ENCODE measurements at places on chromosomes 5 and 9.

- no peak for DNase-seq
These were observed 65.7 kb upstream of the TNFAIP8 start for GRCh38 chr5:119290161-119290569.

- no peak for DNase-seq
These were observed 64.4 kb downstream of the FAM114A2 start for GRCh38 chr5:153974131-153974812.

DNA sequence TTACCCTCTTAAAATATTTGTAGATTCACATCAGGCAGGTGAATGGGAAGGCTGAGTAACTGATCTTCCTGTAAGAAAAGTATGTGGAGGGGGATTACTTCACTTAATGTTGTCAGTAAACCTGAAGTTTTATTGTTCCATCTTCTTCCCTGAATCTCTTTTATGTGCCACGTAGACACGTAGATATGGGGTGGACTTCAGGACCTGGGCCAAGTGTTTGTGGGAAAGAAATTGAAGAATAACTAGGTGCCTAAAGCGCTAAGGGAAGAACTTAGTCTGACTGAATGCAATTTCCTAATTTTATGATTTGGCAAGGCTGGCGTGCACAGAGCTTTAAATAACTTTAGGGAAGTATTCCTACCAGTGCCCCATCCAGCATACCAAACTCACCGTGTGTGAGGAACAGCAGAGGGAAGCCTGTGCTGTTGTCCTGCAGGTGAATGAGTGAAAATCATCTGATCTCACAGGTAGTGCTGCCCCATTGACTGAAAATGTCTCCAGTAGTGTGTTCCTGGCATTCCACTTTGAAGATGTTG is 323.4 kb downstream of the KDM4C start:
- no peak for DNase-seq

DNA sequence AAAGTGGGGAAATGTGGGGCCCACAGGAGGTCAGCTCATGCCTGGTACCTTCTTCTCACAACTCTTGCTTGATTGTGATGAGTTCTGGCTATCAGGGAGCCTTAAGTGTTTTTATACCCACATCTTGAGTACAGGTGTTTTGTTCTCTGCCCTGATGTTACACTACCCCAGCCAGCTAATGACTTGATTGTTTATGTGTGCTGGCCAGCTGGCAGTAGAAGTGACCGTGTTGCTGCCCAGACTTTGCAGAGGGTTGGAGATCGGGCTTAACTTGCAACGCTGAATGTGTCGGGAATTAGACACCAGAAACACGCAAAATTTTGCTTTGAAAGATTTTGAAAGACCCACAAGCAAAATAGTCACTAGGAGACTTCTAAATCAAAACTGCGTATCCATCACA is 16.9 kb upstream of the ZDHHC11B start:
- no peak for DNase-seq

GRCh38 chr9:129259375-129259774 is 81.3 kb upstream of the IER5L start:
- DNase-seq = no peak

- DNase-seq = no peak
These were observed 27.8 kb upstream of the GRPEL2 start for GRCh38 chr5:149317281-149318048.

- no peak for DNase-seq
These were observed 441.8 kb upstream of the RIOK2 start for GRCh38 chr5:97624886-97625285.

GRCh38 chr9:130039528-130040147 is 3.4 kb downstream of the FNBP1 start:
- DNase-seq = no peak

DNA sequence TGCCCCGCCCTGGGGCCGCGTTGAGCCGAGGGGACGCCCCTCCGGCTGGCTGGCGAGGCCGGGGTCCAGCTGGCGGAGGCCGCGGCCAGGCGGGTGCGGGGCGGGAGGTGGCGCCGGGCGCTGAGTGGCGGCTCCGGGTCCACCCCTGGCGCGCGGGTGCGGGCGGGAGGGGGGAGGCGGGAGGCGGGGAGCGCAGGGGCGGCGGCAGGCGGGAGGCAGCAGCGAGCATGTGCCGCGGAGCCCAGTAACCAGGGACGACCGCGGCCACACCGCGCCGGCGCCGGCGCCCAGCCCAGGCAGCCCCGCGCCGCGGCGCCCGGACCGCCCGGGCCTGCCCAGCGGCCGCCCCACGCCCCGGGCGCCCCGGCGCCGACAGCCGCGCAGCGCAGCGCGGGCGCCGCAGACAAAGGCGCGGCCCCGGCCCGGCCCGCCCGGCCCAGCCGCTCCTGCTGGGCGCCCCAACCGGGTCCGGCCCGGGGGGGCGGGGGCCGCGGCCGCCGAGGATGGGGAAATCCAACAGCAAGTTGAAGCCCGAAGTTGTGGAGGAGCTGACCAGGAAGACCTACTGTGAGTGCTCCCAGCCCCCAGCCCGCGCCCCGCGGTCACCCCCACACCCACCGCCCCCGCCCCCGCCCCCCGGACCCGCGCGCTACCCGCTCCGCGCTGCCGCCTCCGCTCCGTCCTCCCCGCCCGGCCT is at the start of gene NCS1:
NCS1 (plus strand) TSS at position 244 of the 697 bp plus-strand sequence; CDS start at position 504, 260 bp downstream.
- DNase-seq = no peak

GRCh38 chr5:77893225-77893860 is 117.2 kb upstream of the TBCA start:
- peak; percentile 9 for DNase-seq

DNA sequence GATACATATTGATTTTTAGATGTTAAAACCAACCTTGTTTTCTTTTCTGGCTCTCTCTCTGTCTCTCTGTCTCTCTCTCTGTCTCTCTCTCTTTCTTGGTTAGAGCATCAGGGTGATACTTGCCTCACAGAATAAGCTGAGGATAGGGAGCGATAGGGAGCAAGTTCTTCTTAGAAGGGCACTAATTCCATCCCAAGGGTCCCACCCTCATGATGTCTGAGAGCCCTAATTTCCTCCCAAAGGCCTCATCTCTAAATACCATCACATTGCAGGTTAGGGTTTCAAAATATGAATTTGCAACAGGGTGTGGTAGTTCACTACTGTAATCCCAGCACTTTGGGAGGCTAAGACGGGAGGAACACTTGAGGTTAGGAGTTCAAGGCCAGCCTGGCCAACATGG is 4.8 kb upstream of the KIF3A start:
- no peak for DNase-seq

DNA sequence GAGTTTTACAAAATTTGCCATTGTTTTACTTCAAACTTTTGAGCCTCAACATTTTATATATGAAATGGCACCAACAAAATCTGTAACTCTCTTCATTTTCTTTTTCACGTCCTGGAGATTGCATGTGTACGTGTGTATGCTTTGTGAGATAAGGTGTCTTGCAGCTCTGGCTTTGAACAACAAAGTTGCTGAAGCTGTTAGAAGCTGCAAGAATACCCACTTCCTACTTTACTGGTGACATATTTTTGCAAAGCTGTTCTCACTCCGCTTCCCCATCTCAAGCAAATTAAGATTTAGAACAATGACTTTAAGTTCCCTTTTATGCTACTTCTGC is 41.8 kb downstream of the FYB1 start:
- no peak for DNase-seq

GRCh38 chr9:16143947-16144890 is 591.4 kb downstream of the CCDC171 start:
- DNase-seq = no peak

GRCh38 chr5:1883120-1883924 is 597 bp upstream of the IRX4 start:
- no peak for DNase-seq

GRCh38 chr9:134373269-134373668 is 47.0 kb downstream of the RXRA start:
- no peak for DNase-seq

DNA sequence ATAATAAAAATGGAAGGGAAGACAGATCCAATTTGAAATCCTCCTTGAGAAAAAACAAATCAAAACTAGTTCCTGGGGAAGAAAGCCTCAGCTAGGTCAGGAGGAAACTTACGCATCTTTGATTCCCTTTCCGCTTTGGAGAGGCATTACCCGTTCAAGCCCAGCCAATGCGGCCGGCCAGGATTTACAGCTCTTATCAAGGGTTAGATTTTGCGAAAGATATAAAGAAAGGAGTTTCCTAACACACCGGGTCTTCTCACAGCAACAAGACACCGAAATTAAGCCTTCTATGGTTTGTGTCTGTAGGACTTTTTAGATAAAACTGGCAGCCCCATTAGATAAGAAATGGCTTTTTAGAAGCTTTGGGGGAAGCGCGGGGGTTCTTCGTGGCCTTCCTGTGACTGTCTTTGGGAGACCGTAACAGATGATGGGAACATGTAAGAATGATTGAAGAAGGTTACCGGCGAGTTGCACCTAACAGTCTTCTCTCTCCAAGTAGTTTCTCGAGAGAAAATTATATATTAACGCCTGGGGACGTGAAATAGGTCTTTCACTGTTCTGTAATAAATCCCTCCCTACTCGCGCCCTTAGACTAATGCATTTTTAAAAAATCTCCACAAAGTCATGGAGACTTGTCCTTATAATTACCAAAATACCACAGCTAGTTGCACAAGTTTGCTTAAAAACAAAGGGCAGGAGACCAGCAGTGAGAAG is 1.3 kb upstream of the ISL1 start:
- no peak for DNase-seq

GRCh38 chr9:97479496-97480159 is 21.8 kb upstream of the TMOD1 start:
- DNase-seq = no peak

DNA sequence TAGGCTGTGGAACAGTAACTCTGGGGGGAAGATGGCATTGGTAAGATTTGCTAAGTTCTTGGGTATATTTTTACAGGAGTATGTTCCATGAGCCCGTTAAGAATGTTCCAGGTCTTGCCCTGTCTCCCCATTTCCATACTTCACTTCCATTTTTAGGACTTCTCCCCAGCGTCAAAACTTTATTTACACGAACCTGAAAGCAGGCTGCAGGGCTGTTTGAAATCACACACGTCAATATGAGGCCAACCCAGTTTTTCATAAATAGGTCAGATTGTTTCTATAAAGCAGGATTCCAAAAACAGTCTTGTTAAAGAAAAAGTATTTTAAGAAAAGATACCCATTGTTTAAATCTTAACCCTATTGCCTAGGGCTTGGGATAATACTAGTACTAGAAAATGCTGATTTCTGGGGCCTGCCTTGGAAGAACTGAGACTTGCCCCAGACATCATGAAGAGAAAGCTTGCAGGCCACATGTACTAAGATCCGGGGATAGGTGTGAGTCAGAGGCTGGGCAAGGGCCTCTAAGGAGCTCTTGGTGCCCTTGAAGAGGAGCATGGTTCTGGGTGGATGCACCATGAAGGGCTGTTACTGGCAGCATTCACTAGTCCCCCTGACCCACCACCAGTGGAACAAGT is 24.2 kb downstream of the TRIO start:
- no peak for DNase-seq

- DNase-seq = no peak
These were observed 57.8 kb upstream of the CCDC112 start for GRCh38 chr5:115354246-115354645.

DNA sequence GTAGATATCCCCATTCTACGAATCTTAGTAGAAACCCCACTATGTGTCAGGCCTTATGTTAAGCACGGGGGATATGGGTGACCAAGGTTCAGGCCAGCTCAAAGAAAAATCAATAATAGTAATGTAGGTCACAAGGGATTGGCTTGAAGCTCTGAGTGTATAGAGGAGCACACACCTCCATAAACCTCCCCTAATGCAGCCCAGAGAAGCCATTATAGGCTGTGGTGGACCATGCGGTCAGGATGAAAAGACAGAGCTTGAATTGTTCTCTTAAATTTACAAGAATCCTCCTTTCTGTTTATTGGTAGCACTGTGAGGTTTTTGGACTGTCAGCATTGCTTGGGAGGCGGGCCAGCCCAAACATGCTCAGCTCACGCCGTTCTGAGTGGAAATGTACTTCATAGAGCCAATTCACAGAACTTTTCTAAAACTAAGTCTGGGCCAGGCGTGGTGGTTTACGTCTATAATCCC is 9.1 kb downstream of the PDE6A start:
- DNase-seq = no peak

- DNase-seq = no peak
These were observed 72.3 kb downstream of the NIPSNAP3B start for GRCh38 chr9:104836235-104836634.

DNA sequence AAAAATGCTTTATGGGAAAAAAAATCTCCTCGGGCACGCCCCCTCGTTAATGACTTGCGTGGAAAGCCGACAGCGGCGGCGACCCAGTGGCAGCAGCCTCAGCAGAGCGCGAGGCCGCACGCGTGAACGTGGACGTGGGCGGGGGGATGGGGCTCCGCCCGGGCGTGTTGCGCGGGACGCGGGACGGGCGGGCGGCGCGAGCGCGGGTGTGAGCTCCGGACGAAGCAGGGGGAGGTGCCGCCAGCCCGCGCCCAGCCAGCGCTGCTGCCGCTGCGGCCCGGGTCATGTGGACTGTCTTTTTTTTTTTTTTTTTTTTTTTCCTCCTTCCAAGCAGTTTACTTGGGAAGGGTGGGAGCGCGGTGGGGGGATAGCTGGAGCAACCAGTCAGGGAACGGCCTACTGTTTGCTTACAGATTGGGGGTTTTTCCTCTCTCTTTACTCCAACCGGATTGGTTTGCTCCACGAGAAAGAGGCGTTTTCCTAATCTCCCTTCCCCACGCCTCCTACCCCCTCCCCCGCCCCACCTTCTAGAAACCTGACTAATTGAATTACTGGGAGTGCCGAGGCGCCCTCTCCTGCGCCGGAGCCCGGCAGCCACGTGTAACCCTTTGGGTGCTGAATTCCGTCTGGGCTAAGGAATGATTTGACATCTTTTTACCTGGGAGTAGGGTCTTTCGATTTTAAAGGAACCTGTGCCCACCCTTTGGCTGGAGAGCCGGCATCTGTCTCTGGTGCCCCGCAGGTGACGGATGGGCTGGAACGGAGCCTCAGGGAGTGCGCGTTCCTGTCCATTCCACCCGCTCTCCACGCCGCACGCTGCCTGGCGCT is 1.7 kb upstream of the EFNA5 start:
- peak; percentile 18 for DNase-seq

DNA sequence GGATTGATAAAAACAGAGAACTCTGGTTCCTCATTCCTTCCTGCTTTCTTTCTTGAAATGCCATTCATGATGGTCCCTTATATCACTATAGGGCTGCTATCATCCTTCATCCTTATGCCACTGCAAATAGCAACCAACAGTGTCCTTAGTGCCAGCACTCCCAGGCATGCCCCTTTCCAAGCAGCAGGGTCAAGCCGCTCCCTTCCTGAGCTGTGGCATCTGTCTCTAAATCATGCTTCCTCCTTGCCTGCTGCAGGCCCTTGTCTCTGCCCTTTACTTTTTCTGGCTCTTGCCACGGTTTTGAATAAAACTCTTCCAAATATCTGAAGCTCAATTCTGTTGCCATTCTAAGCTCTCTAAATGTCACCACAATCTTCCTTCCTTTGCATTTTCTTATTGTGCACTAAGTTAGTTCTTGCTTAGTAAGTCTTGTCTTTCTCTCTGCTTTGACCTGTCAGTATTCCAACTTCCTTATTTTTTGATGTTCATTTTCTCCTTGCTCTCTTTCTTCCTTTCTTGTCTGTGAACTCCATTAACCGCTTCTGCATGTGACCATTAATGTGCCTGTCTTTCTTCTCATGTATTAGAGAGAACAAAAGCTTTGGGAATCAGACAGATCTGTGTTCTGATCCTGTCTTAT is 19.9 kb downstream of the TLR4 start:
- DNase-seq = no peak

GRCh38 chr5:40841068-40841805 is at the start of gene CARD6:
Gene CARD6 (plus strand): TSS chr5:40841367. CDS start chr5:40841383, 16 bp downstream.
- DNase-seq = no peak
